Stimulated activated CD4-positive, alpha-beta T cell treated with anti-CD3 and anti-CD28 coated beads, Interleukin-1b, Interleukin-23, amount 100 ng/mL, for 4 hours (primary cell): ENCODE measurements at places on chromosomes 3 and 15.

GRCh38 chr3:126414961-126415660, 20.4 kb downstream of the CFAP100 start:
- no peak for DNase-seq

- no peak for DNase-seq
Measured at GRCh38 chr3:80307844-80308243, 540.0 kb upstream of the ROBO1 start.

DNA sequence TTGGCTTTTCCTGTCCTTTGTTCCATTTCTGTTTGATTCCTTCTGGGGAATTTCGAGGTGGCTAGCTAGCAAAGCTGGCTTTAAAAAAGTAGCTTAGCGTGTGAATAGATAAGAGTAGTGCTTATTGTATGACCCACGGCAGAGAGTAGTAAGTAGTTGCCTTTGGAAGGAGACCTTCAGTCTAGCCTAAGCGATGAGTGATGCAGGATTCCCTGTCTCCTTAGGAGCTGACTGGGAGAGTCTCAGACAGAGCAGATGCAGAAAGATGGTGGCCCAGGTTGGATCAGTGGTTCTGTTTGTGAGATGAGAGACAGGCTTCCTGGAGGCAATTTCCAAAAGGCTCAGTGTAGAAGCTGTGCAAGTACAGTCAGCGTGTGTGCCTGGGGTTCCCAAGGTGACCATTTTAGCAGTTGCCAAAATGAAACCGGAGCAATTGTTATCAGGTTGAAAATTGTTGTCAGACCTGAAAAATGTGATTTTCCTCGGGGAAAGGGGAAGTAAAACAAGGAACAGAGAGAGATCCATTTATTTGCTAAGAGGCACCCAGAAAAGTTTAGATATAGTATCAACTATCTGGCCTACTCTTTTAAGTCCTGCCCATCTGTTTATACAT, 681 bp upstream of the IL5RA start:
- no peak for DNase-seq

GRCh38 chr15:56428821-56429458, 36.0 kb downstream of the MNS1 start:
- no peak for DNase-seq

DNA sequence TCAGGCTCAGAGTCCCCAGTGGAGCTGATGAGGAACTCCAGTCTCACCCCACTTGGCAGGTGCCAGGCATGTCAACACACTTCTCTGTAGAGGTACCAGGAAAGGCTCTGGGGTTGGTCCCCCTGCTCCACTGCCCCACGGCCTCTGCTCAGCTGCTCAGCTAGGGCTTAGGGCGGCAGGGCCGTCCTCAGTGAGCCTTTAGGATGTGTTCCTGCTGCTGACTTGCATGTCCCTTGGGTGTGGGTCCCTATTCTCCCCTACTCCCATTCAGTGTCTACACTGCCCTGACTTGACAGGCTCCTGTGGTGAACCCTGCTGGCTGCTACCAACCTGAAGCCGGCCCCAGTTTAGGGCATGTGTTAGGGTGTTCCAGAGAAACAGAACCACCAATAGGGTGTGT, 17.9 kb upstream of the POLG start:
- no peak for DNase-seq

GRCh38 chr3:32239307-32240158, 1.1 kb downstream of the CMTM8 start:
- DNase-seq = no peak

- no peak for DNase-seq
Measured at GRCh38 chr3:195115600-195116406, 155.2 kb downstream of the XXYLT1 start.

DNA sequence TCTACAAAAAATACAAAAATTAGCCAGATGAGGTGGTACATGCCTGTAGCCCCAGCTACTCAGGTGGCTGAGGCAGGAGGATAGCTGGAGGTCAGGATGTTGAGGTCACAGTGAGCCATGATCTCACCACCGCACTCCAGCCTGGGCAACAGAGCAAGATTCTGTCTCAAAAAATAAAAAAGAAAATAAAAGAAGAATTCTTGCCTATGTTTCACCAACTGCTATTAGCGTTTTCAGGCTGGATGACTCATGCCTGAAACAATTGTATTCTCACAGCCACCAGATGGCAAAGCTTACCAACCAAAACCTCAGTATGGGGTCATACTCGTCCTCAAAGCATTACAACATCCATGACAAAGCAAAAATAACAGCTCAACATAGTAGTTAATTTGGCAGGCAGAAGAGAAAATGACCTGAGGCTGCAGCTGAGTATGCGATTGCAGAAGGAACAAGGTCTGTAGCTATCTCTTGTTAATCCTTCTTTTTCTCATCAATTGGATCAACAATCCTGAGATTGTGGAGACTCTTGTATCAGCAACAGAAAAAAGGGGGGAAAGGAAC, 52.2 kb downstream of the TP53BP1 start:
- peak; percentile 4 for DNase-seq

- no peak for DNase-seq
Measured at GRCh38 chr15:29968895-29969561, 113.7 kb upstream of the GOLGA8J start.
